Panc1 (cell line): ENCODE measurements at places on chromosomes 16 and 17. TPM values are rescaled to one million over a fixed set of nuclear protein-coding genes. Genes with fewer than 3 reads are reported as not detected.

- no peak for DNase-seq
Observed at GRCh38 chr17:82854226-82854625, 14.4 kb upstream of the ZNF750 start.

- no peak for DNase-seq
Observed at GRCh38 chr16:12541672-12542071, 262.0 kb downstream of the CPPED1 start.

- no peak for DNase-seq
Observed at GRCh38 chr16:65005696-65006095, 116.2 kb downstream of the CDH11 start.

DNA sequence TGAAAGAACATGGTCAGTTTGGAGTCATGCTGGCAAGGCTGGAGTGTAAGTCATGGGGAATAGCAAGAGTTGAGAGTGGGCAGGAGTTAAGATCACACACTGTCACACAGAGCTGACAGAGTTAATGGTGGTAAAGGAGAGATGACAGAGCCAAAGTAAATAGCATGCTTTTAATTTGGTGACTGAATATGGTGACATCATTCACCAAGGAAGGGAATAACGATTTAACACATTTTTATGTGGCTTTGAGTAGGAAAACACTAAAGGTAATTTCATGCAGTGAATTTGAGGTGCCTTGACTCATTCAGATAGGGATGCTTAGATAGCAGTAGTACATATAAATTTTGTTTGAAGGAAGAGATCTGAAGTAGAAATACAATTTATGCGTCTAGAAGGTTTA, 42.1 kb downstream of the SYNRG start:
- no peak for DNase-seq

DNA sequence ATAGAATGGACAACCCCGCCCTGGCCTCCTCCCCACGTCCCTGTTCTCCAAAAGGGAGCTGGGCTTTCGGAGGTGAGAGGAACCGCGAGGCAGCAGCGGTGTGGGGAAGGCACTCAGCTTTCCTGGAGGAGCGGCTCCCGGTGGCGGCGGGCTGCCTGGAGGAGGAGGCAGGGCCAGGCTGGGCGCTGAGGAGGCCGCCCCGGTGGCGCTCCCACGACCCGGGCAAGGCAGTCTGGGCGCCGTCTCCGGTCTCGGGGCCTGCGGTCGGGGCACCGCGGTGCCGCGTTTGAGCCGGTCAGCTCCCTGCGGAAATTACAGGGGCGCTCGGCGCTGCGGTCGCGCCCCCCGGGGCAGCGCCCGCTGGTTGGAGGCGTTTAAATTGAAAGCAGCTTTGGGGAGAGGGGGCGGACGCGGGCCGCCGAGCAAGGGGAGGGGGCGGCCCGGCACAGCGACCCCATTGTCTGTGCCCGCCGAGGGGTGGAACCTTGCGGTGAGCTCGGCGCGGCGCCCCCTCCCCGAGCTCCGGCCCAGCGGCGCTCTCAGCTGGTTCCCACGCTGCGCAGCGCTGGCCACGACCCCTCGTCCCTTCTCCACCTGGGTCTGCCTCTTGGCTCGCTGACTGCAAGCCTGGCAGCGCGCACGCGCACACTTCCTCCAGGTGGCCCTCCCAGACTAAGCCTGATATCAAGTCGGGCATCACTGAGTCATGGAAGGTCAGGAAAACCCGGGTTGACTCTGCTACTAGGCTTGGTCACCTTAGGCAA, 58.7 kb upstream of the DLX4 start:
- DNase-seq = no peak

- DNase-seq = no peak
Observed at GRCh38 chr17:60311936-60312335, 80.0 kb downstream of the USP32 start.

GRCh38 chr17:65259696-65260485, 122.7 kb downstream of the RGS9 start:
- no peak for DNase-seq

GRCh38 chr16:81495321-81496234, 51.0 kb downstream of the CMIP start:
- DNase-seq = no peak

DNA sequence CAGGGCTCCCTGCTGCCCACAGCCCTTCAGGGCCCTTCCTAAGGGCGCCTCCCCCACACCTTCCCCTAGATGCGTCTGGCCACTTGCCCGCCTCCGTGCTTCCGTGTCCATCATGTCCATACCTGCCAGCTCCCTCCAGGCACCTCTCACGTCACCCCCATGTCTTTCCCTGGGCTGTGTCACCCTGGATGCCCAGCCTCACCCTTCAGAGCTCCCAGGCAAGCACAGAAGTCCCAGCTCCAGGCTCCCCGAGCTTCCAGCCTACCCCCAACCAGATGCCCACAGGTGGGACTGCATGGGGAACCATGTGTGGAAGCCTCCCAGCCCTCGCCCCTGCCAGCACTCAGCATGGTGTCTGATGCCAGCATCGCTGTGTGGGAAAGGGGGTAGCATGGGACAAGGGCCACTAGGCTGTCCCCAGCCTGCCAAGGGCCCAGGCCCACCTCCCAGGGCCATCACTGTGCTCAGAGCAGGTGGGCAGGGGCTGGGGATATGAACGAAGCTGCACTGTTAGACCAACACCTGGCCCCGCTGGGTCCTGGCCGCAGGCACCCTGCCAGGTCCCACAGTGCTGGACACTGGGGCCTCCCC, 1.9 kb upstream of the AXIN1 start:
- DNase-seq = no peak

DNA sequence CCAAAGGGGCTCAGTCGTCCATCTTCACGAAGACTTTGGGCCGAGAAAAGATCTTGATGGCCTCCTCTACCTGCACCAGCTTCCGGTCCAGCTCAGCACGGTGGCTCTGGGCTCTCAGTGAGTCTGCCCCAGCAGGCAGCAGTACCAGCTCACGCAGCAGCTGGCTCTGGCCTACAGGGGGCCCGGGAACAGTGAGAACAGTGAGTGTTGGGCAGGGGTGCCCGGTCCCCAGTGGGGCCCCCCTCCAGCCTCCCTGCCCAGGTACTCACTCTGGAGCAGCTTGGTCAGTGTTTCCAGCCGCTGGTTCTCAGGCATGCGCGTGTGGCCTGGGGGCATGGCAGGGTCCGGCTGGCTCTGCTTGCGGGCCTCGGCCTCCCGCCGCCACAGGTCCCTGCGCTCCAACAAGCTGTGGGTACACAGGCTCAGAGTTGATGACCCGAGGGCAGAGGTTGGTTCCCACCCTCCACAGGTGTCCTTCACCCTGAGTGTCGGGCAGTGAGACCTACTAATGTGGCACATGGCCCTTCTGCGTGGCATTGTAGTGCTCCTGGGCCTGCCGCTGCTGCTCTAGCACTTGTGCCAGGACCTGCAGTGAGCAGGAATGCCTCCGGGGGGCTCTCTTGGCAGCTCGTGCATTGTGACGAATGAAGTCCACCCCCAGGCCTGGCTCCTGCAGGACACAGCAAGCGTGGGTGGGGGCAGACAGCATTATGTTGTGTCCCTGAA, 2.6 kb downstream of the PARD6A start:
- DNase-seq = no peak

GRCh38 chr17:39194089-39194984, 3.1 kb downstream of the CACNB1 start:
- no peak for DNase-seq

- DNase-seq = no peak
Observed at GRCh38 chr17:77428020-77428748, 287.4 kb downstream of the SEC14L1 start.

DNA sequence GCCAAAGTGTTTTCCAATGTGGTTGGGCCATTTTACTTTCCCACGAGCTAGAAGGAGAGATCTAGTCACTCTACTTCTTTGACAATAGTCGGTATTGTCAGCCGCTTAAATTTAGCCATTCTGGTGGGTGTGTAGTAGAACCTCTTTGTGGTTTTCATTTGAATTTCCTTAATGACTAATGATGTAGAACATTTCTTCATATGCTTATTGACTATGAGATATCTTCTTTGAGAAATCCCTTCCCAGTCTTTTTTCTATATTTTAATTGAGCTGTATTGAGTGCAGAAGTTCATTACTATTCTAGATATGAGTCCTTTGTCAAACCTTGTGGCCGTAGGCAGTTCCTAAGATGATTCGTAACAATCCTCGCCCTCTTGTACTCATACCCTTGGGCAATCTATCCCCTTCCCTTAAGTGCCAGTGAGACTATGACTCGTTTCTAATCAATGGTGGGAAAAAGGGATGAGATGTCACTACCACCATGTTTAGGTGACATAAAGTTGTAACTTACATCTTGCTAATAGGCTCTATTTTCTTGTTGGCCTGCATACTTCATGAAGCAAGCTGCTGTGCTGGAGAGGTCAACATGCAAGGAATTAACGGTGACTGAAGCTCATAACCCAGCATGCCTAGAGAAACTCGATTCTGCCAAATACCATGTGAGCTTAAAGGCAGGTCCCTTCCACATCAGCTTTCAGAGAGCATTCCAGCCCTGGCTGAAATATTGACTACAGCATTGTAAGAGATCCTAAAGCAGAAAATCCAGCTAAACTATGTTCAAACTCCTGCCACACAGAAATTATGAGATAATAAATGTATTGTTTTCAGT, 817.9 kb upstream of the SOX9 start:
- DNase-seq = no peak

DNA sequence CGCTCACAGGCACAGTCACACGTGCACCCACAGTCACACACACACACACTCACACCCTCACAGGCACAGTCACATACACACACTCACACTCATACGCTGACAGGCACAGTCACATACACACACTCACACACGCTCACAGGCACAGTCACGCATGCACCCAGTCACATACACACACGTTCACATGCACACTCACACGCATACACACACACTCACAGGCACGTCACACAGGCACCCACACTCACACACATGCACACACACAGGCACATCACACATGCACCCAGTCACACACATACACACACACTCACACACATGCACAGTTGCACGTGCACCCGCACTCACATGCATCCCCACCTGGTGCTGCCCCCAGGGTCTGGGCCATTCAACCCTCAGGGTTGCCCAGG, 46.1 kb upstream of the CBFA2T3 start:
- DNase-seq = no peak

DNA sequence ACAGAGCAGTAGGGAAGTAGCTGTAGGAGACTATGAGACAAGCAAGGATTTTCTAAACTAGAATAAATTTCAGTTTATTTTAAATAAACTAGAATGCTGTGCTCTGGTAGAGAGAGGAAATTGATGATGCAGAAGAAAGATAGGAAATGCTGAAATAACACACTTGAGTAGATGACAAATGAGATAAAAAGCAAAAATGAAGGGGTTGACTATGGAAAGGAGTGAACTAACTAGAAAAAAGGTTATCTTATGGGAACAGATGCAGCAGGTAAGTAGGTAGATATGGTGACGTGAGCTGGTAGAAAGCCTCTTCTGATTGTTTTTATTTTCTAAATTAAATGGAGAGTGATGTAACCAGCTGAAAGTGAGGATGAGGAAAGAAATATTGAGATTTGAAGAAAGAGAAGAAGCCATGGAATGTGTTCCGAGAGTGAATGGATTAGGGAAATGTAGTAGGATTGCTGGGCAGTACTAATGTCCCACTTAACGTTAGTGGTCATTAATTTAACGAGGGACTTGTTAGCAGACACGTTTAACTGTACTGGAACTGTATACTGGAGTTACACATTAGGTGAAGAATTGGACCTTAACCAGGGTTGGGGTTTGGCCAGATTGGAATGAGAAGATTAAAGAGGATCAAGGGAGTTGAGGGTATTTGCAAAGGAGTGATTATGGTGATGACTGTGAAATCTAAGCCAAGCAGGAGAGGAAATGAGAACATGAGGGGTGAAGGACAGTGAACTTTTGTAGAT, 196.5 kb downstream of the TANC2 start:
- no peak for DNase-seq

- no peak for DNase-seq
Observed at GRCh38 chr17:80837711-80838110, 153.9 kb upstream of the CHMP6 start.

GRCh38 chr16:85735225-85735635, 15.7 kb downstream of the C16orf74 start:
- DNase-seq = no peak

- DNase-seq = no peak
Observed at GRCh38 chr17:74713171-74713755, 540 bp upstream of the CD300LF start.

DNA sequence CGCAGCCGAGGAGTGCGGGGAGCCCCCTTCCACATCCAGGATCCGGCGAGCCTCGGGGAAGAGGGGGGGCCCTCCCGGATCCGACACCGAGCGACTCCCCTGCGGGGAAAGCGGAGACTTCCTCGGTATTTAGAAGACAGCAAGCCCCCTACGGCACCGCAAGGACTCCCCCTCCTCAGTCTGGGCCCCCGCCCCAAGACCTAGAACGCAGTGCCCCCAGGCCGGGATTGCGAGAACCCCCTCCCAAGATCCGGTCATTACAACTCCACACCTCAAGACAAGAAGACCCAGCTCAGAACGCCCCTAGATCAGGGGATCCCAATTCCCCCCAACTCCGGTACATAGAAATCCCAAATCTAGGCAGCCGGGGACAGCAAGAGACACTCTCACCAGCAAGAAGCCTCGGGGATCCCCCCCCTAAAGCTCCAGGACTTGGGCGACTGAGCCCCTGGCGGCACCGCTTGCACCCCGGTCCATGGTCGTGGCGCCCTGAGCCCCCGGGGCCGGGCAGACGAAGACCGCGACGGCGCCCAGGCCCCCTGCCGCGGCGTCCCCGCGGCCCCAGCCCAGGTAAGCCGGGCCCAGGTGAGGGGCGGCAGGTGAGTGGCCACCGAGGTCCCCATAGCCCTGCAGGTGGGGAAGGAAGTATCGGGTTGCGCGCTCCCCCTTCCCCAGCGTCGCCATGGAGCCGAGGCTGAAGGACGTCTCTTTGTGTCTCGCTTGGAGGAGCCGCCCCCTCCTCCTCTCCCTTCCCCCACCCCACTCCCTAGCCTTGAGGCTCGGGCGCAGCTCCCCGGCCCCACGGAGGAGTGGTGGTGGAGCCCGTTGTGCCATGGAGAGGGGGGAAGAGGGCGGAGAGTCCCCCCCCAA, 641 bp downstream of the SBK1 start:
- DNase-seq = no peak

GRCh38 chr17:31560616-31561235, 169.3 kb downstream of the RAB11FIP4 start:
- no peak for DNase-seq

DNA sequence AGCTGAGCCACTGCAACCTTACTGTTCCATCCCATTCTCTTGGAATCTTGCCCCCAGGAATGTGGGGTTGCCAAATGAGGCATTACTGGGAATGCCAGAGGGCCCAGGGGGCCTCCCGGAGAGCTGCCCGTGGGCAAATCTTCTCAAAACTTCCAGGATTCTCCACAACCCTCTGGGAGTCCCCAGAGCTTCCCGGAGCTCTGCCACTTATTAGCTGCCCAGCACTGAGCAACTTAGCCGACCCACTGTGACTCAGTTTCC, 306.0 kb downstream of the FOXL1 start:
- no peak for DNase-seq

ORAI3 gene
- 26.9 TPM for total RNA-seq

OR2C1 gene
- total RNA-seq = not detected

HAS3 gene
- total RNA-seq = 6.9 TPM

KARS1 gene
- total RNA-seq = 119 TPM

ZNF423 gene
- total RNA-seq = 0.49 TPM

C17orf50 gene
- not detected for total RNA-seq

GOSR2 gene
- total RNA-seq = 36.5 TPM

KRT28 gene
- total RNA-seq = not detected

SOX8 gene
- 1.8 TPM for total RNA-seq

CCL7 gene
- 0.31 TPM for total RNA-seq
